ENCODE measurements at places on chromosomes 11 and 22.

DNA sequence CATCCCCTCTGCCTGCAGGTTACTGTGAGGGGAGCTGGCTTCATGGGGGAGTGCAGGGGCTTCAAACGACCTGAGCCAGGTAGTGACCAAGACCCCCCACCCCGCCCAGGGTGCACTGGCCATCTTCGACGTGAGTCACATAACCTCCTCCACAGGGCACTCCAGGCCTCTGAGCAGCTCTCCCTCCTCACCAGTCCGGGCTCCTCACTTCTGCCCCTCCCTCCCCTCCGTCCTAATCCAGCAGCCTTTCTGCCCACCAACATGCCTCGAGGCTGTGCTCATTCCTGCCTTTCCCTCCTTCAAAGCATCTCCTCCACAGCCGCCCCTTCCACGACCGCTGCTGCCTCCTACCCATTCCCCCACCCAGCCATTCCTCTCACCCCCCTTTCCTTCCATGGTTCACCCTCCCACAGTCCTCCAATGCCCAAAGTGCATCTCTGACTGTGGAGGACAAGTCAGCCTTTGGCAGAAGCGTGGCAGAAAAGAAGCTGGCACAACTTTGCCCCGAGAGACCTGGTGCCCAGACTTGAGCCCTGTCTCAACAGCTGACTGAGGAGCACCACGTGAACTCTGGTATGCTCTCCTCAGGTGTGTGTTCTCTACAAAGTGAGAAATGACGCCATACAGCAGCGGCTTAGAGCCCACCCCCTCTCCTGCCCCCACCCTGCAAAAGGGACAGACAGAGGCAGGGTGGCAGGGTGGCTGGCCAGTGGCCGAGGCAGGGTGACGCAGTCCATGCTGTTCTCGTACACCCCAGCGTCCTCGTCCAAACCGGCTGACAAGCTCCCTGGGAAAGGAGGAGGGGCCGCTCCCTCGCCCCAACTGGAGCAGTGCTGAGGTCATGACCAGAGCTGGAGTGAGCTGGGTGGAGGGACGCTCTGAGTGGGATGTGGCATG, 30.4 kb downstream of the OPCML start:
- DNase-seq: no peak

GRCh38 chr11:134584706-134585445, 172.8 kb upstream of the B3GAT1 start:
- DNase-seq: no peak

DNA sequence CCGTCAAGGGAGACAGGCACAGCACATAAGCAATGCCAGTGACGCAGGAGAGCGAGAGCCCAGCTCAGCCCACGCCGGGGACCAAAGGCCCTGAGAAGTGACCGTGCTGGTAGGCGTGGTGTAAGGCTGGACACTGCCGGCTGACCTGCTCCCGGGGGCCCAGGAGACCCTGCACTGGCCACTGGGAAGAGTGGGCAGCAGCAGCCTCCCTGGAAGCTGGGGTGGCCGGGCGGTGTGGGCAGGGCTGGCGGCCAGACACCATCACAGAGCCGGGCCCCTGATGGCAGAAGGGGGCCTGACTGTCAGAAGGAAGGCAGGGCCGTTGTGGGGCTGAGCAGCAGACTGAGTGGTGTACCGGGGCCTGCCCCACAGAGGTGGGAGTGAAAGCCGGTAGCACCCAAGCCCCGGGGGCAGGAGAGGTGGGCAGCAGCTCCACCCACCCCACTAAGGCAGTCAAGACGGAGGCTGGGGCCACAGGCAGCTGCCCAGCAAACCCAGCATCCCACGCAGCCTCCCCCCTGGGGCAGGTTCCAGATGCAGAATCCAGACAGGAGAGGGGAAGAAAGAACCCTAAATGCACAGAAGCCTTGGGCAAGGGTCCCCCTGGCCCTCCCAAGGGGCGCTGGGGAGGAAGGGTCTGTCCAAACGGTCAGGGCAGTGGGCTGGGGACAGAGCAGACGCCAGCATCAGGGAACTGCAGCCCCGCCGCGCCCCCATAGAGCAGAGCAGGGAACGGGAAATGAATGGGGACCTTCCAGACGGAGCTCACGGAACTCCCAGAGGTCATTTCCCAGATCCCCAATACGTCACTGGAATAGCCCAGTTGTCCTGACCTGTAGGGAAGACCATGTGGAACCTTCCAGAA, 205.2 kb downstream of the BRD1 start:
- no peak for DNase-seq

DNA sequence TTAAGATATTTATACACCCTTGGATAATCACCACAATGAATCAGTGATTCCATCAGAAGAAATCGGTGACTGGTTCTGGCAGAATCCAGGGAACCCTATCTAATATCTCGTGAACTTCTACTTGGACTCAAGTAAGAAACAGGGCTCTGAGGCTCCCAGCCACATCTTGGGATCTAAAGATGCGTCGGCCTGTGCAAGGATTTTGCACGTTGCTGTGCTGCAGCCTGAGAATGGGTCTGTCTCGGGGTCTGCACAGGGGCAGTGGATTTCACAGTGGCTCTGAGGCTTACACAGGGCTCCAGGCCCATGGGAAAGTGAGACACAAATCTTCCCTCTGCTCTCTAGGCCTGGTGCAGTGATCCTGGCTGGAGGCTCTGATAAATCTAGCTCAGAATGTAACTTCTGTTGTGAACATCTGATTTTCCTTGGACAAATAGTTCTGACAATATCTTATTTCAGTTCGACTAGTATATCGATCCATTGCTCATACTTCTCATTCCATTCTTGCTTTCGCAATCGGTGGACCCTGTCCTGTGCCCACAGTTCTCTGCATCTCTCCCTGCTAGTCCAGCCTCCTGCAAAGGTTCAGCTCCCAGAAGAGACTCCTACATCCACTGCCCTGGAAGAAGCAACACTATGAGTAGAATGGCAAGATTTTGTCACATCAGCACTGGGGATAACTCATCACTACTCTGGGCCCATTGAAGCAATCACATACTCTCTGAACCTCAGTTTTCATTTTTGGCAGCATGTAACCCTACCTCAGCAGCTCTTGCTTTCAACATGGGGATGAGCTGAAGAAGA, 105.5 kb upstream of the TOP3B start:
- no peak for DNase-seq

DNA sequence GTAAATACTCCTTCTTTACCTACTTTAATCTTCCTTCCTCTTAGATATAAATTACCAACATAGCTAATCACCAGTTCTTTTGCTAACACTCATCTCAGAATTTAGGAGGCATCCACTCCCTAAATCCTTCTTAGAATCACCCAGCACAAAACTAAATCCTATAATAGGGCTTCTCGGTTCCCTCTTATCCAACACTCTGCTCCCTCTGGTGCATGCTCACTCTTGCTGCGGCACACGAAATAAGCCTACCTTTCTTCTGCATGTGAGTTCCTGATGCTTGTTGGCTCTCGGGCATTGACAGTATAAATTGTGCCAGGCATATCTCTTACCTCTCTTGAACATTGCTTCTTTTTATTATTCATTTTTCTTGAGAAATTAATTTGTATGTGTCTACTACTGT, 61.0 kb downstream of the OR5AK2 start:
- DNase-seq: peak; percentile 82
